ENCODE measurements at places on chromosomes 2 and 18.

DNA sequence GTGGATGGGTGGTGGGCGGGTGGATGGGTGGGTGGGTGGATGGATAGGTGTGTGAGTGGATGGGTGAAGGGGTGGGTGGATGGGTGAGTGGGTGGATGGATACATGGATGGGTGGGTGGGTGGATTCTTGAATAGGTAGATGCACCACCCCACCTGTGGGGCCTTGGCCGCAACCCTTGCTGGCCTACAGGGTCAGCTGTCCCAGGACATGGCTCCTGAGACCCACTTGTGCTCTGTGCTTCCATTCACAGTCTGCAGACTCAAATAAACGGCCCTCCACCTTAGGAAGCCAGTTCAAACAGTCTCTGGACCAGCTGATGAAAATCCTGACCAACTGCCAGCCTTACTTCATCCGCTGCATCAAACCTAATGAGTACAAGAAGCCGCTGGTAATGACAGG lies 54.4 kb downstream of the MYO7B start:
- no peak for DNase-seq

DNA sequence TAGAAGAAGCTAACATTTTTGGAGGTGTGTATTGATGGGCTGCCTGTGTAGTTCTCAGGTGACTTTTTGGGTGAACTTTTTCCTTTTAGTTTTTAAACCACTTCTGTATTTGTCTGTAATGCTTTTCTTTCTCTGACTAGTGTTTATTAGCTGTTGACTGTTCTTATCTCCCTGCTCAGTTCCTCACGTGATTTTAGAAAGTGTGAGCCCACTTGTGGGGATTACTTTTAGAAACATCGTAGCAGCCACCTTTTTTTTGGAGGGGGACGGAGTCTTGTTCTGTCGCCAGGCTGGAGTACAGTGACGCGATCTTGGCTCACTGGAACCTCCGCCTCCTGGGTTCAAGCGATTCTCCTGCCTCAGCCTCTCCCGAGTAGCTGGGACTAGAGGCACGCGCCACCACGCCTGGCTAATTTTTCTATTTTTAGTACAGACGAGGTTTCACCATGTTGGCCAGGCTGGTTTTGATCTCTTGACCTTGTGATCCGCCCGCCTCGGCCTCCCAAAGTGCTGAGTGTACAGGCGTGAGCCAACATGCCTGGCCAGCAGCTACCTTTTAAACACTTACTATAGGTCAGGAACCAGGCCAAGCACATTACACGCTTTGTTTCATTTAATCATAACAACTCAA lies 9.2 kb upstream of the CDKL4 start:
- no peak for DNase-seq

- no peak for DNase-seq
These were observed 35.8 kb downstream of the ANO7 start for GRCh38 chr2:241224018-241224850.

- no peak for DNase-seq
These were observed 39.4 kb downstream of the RBMS1 start for GRCh38 chr2:160454070-160454797.

- no peak for DNase-seq
These were observed 21.1 kb downstream of the RHOB start for GRCh38 chr2:20467789-20468548.

DNA sequence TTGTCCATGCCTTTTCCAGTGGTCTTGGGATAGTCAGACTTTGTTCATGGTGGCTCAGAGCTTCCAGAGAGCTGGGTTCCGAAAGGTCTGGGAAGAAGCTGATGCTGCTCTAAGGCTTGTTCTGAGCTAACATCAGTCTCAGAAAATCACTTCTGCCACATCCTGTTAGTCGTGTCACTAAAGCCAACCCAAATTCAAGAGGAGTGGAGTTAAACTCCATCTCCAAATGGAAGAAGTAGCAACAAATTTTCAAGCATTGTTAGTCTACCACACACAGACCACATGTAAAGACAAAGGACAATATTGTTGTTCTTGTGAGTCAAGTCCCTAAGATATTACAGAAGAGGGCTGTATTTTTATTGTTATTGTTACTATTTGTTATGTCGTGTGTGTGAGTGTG lies 77.8 kb downstream of the PID1 start:
- no peak for DNase-seq

GRCh38 chr2:111185361-111186022 lies 64.8 kb downstream of the BCL2L11 start:
- DNase-seq = no peak

GRCh38 chr2:7758073-7758759 lies 841.0 kb downstream of the RNF144A start:
- DNase-seq = no peak

- DNase-seq = no peak
These were observed 183.5 kb upstream of the HS6ST1 start for GRCh38 chr2:128502200-128502599.

DNA sequence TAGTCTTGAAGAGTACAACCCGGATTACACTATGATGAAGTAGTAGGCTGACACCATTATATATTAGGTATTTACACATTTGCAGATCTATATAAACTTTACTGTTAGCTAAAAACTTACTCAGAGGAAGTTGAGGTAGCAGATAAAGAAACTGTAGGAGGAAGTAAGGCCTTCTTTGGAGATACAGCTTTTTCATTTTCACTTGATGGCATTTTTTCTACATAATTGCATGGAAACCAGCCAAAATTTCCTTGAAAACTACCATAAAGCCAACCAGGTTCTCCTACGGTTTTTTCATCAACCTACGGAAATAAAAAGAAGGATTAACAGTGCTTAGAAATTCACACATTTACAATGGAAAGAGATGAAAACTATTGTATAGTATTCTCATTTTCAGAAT lies 86.6 kb downstream of the FAM228A start:
- no peak for DNase-seq

GRCh38 chr2:75098856-75099255 lies 100.5 kb downstream of the TACR1 start:
- DNase-seq = no peak

GRCh38 chr2:232439758-232440135 lies 16.2 kb upstream of the ALPI start:
- DNase-seq = no peak

- no peak for DNase-seq
These were observed 84.9 kb downstream of the TPO start for GRCh38 chr2:1498176-1498575.

DNA sequence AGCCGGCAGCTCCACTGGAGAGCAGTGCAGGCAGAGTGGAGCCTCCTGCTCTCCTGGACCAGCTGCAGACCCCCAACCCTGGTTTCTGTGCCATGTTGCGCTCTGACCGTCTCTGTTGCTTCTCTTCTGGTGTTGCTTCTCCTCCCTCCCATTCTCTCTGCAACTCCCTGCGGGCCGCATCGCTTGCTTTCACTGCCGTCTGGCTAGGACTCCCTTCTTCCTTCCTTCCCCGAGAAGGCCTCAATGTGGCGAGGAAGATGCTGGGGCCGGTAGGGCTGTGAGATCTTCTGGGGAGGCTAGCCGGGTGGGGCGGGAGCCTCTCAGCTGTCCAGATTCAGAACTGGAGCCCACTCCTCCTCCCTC lies 6.2 kb downstream of the DNAJB2 start:
- DNase-seq = no peak

GRCh38 chr2:207808119-207808518 lies 38.4 kb upstream of the FZD5 start:
- no peak for DNase-seq

- no peak for DNase-seq
These were observed 9.1 kb downstream of the CNNM4 start for GRCh38 chr2:96769814-96770213.

DNA sequence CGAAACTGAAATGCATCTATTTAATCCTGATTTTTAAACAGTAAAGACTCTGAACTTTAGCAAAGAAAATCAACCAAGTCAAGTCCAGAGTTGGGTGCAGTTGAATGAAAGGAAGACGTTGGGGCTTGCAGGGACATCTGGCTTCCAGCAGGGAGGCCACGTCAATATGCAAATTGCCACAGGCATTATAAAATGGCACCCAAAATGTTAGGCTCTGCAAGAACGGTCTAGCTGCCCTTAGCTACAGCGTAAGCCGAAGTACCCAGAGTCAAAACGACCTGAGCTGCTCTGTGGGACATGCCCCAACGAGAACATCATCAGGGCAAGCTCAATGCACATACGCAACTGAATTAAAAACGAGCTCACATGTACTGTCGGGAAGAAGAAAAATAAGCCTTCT lies 30.7 kb downstream of the DOCK10 start:
- no peak for DNase-seq

- DNase-seq = no peak
These were observed at the start of gene ZNF385B for GRCh38 chr2:179861416-179862067. Gene ZNF385B (minus strand): TSS chr2:179861612.

DNA sequence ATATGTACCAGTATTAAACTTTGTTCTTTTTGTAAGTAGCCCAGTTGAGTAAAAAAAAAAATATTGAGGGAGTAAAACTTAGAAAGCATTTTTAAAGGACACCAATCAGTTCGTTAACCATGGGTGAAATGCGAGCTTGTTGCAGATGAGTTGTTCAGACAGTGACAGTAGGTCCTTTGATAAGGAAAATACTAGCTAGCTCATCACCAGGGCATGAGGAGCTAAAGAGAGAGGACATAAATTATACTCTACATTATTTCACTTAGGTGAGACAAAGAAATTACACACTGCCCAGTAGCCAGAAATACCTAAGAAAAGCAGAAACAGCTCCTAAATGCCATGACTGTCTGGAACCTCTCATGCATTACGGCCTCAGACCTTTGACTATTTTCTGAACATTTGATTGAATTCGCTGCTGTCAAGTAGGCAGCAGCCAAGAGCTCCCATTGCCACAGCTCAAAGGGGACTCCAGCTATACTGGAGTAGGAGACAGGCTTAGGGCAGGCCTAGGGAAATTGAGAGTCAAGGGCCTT lies 2.6 kb upstream of the HNRNPLL start:
- DNase-seq = no peak

GRCh38 chr2:109692013-109692743 lies 78.0 kb downstream of the SOWAHC start:
- no peak for DNase-seq

- DNase-seq = no peak
These were observed 71.0 kb upstream of the SP3 start for GRCh38 chr2:174035981-174036742.

DNA sequence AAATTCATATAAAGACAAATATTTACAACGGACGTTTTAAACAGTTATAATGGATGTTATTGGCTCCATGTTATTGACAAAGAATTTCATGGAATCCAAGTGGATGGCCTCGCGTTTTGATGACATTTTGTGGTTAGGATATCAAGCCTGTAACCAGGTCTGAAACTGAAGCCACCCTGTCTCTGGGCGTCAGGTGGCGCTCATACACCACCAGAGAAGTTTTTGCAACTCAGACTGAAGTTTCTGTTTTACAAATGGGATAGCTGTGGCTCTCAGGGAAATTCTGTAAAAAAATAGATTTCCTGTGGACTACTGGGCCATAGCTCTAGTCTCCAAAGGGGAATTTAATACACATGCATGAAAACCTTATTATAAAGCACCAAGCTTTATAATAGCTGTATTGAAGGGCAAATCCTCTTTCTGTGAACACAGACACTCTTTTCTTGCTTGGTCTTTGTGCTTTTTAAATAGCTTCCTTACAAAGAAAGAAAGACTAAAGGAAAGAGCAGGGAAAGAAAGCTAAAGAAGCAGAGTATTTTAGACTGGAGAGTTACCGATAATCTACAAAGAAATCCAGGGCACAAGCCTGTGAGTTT lies 86.7 kb downstream of the C18orf54 start:
- DNase-seq = peak; percentile 25

DNA sequence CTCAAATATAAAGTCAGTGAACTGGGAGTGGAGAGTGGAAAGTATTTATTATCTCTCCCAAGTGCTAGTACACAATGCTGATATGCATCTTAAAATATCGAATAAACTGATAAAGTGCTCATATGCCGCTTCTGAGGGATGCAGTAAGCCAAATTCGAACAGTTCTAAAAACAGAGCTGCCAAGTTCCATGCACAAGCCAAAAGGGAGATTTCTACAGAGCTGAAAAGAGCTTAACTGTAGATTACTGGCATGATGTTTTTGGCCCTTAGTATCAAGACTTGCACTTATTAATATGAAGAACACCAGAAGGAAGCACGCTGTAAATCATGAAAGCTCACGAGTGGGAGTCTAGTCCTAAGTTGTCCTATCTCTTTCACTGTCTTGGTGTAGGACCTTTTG lies 7.9 kb downstream of the TMEFF2 start:
- no peak for DNase-seq

DNA sequence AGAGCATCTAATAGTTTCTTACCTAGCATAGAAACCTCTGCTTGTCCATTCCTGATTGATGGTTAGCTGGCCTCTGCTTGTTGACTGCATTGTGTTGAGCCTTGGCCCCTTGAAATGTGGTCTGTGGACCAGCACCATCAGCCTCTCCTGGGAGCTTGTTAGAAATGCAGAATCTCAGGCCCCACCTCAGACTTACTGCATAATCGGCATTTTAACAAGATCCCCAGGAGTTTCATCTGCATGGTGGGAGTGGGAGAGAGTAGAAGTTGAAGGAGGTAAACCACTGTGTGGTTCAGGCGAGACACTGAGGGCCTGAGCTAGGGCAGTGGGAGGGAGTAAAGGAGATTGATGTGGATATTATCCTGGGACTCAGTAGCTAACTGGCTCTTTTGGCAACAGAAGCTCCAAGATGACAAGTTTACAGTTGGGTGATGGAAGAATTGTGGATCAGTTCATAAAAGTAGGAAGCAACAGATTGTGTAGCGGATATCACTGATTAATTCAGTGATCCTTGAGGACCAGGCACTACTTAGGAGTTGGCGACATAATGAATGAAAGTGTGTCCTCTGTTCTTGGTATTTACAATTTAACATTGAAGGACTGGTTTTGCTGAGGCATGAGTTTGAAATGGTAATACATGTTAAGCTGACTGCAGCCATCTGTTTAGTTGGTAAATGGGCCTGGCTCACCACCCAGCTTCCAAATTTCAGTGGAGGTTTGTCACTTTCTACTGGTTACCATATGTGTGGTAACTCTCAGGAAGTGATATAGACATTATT lies 20.9 kb downstream of the PHLPP1 start:
- no peak for DNase-seq

DNA sequence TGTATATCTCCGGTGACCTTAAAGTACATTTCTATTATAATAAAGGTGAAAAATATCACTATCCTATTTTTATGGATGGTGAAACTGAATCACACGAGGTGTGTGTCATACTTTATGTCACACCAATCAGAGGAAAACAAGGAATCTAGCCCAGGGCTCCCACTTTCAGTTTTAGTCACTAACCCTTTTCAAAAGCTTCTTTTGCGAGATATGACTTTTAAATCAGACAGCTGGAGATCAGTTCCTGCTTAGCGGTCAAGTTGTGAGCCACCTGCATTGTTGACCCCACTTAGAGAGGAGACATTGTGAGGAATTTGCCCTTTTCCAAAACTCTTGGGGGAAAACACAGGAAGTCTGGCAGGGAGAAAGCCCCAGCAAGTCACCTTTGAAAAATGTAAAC lies 70.5 kb downstream of the CPS1 start:
- no peak for DNase-seq

DNA sequence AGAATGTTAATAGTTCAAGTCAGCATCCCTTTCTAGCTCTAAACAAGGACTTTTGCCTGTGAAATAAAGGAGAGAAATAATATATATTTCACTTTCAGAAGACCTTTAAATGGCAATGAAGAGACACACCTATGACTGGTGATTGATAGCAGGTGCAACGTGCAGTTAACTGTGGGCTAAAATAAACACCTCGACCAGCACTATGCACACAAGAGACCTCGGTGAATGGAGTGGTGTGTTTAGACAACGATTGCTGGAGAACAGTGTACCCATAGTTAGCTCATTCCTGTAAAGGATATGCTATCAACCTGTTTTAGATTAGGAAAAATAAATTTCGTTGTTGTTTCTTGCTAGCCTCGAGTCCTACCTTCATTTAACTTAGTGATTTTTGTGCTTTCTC lies 143.4 kb downstream of the NR4A2 start:
- DNase-seq = no peak

All from D721Med (cell line).